B cell (primary cell): ENCODE measurements at places on chromosomes 7 and 10. TPM values are rescaled to one million over a fixed set of nuclear protein-coding genes. Genes with fewer than 3 reads are reported as not detected.

GRCh38 chr7:123569352-123570010, 11.9 kb upstream of the NDUFA5 start:
- no peak overlapping the region for H3K4me3 ChIP-seq
- peaks cover 3% of the 10 kb centered on the region for H3K4me1 ChIP-seq
- H3K36me3 ChIP-seq = no peaks in the 10 kb centered on the region
- DNase-seq = no peak
- H3K27ac ChIP-seq = no peak overlapping the region

GRCh38 chr7:85289279-85289678, 102.4 kb upstream of the SEMA3D start:
- no peaks in the 10 kb centered on the region for H3K27me3 ChIP-seq
- H3K36me3 ChIP-seq = no peaks in the 10 kb centered on the region
- H3K4me3 ChIP-seq = no peak overlapping the region
- H3K4me1 ChIP-seq = peaks cover 36% of the 10 kb centered on the region
- peak; percentile 34 for DNase-seq

DNA sequence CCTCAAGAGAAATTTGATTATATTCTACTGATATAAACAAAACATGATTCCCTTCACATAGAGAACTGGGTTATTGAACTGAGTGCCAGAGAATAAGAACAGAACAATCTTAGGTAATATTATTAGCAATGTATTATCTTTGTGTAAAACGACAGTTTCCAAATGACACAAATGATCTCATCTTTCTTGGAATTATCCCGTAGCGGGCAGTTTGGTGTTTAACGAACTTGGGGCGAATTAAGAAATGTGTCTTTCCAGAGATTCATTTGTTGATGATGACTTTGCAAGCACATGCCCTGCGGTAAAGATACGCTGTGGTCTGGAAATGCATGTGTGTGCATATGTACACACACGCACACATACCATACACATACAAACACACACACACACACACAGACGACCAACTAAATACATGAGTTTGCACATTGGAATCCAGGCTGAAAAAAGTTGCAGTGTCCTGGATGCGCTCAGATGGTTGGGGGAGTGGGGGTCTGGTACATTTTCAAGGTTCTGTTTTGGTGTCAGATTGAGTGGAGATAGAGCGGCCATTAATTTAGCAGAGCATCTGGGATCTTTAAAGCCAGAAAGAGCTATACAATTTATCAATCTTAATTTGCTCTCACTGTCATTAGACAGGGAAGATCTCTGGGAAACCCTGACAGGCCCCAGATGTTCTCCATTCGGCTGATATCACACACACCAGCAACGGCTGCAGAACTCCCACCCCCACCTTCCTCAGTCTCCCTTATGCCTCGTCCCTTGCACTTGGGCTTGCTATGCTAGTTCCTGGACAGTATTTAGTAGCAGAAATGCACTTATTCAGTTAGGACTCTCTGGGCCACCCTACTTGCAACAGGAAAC, 112.4 kb upstream of the FAM171A1 start:
- H3K4me1 ChIP-seq = no peaks in the 10 kb centered on the region
- no peaks in the 10 kb centered on the region for H3K27me3 ChIP-seq
- no peak for DNase-seq
- H3K27ac ChIP-seq = no peak overlapping the region

FANK1 gene
- 0.75 TPM in 1 of 2 replicates, not detected in the other for total RNA-seq

- DNase-seq = no peak
- no peaks in the 10 kb centered on the region for H3K36me3 ChIP-seq
- no peak within 1 kb of the TSS for H3K27ac ChIP-seq
- no peaks in the 10 kb centered on the region for H3K27me3 ChIP-seq
- peaks cover 3% of the 10 kb centered on the region for H3K4me1 ChIP-seq
Observed at GRCh38 chr10:117240621-117241529, at the start of gene SLC18A2. Gene SLC18A2 (plus strand): TSS chr10:117241114. CDS start chr10:117241694, 580 bp downstream.

PHKG1 gene
- 3.3 and 4.0 TPM in 2 replicates for total RNA-seq

- no peaks in the 10 kb centered on the region for H3K27me3 ChIP-seq
- no peak overlapping the region for H3K27ac ChIP-seq
- H3K36me3 ChIP-seq = no peaks in the 10 kb centered on the region
- H3K4me1 ChIP-seq = no peaks in the 10 kb centered on the region
Observed at GRCh38 chr7:116446212-116446855, 53.2 kb upstream of the CAV2 start.

- H3K27me3 ChIP-seq = no peaks in the 10 kb centered on the region
- H3K27ac ChIP-seq = no peak overlapping the region
- no peak overlapping the region for H3K4me3 ChIP-seq
Observed at GRCh38 chr7:1862560-1862959, 192.5 kb downstream of the ELFN1 start.

KEL gene
- total RNA-seq = 0.46 and 0.71 TPM in 2 replicates
